ENCODE measurements at places on chromosomes 6 and 20.
A peak's percentile ranks its signal among the peaks of the same experiment; 100 is the strongest.

DNA sequence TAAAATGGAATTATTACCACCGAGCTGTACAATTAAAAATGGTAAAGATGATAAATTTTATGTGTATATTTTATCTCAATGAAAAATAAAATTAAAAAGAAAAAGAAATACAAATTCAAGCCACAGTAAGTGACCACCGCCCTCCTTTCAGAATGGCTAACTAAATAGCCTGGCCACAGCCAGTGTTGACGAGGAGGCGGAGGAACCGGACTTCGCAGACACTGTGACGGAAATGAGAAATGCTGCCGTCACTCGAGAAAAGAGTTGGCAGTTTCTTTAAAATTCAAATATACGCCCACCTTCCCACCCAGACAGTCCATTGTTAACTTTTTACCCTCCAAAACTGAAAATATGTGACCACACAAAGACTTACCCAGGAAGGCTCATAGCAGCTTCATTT is 50.0 kb downstream of the FOXF2 start:
- DNase-seq: no peak

- no peak for DNase-seq
Observed at GRCh38 chr6:140083375-140083774, 708.9 kb upstream of the CITED2 start.

DNA sequence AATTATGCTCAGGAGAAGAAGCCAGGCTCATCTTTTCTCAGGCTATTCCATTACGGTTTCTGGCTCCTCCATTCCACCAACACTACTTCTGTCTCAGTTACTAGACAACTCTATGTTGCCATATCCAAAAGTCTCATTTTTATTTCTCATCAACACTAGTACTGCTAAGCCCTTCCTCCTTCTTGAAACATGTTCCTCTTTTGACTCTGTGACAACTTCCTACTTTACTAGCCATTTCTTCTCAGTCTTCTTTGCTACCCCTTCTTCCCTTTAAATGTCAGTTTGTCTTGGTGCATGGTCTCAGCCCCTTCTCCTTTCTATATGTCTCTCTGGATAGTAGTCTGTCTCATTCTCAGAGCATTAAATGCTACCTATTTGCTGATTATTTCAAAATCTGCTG is 7.1 kb upstream of the ADGRG6 start:
- no peak for DNase-seq

- DNase-seq: no peak
Observed at GRCh38 chr6:130223508-130223907, 757 bp upstream of the SAMD3 start.

- no peak for DNase-seq
Observed at GRCh38 chr20:62780204-62780603, 16.1 kb upstream of the MRGBP start.

GRCh38 chr6:157106487-157106886 is 216.8 kb downstream of the TMEM242 start:
- peak; percentile 74 for DNase-seq

- DNase-seq: no peak
Observed at GRCh38 chr6:15285682-15286294, 39.9 kb downstream of the JARID2 start.

- no peak for DNase-seq
Observed at GRCh38 chr6:40075056-40075590, 140.9 kb upstream of the MOCS1 start.

DNA sequence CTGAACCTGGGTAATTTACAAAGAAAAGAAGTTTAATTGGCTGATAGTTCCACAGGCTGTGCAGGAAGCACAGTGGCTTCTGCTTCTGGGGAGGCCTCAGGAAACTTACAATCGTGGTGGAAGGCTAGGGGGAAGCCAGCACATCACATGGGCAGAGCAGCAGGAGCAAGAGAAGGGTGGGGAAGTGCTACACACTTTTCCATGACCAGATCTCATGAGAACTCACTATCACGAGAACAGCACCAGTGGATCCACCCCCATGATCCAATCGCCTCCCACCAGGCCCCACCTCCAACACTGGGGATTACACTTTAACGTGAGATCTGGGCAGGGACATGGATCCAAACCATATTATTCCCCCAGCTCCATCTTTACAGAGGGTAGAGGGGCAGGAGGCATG is 166.4 kb downstream of the NFATC2 start:
- DNase-seq: no peak

- DNase-seq: no peak
Observed at GRCh38 chr6:121389419-121389818, 46.0 kb upstream of the GJA1 start.

GRCh38 chr6:11785415-11785773 is 6.8 kb upstream of the ADTRP start:
- DNase-seq: no peak

- DNase-seq: peak; percentile 71
Observed at GRCh38 chr6:170516783-170517616, 36.1 kb downstream of the PSMB1 start.

DNA sequence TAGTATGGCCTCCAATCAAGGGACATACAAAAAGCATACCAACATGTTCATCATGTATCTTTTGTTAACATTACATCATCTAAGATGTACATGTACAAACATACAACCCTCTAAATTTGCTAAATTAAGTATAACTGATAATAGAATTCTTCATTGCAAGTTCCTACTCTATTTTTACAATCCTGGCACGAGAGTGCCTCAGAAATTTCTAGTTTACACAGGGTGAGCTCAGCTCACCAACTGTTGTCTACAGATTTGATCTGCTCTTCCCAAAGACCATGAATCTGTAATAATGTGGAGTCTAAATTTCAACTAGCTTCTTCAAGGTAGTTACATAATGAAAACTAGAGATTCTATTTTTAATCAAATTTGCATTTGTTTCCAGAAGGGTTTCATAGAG is 179.7 kb downstream of the HIVEP2 start:
- no peak for DNase-seq

DNA sequence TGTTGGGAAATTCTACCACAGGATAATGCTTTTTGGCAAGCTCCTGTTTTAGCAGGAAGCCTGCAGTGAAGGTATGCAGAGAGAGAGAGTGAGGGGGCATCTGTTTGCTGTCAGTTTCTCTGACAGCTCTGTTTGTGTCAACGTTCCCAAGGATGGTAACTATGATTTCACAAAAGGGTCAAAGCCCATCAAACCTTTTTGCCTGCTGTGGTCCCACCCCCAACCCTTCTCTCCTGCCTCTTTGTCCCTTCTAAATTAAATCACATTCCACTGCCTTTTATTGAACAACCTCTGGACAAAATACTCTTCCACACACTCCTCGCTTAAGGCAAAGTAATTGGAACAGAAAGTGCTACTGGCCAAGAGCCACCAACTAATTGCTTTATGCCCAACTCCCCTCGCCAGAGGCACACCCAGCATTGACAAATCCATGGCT is 128.3 kb downstream of the TSHZ2 start:
- DNase-seq: no peak

DNA sequence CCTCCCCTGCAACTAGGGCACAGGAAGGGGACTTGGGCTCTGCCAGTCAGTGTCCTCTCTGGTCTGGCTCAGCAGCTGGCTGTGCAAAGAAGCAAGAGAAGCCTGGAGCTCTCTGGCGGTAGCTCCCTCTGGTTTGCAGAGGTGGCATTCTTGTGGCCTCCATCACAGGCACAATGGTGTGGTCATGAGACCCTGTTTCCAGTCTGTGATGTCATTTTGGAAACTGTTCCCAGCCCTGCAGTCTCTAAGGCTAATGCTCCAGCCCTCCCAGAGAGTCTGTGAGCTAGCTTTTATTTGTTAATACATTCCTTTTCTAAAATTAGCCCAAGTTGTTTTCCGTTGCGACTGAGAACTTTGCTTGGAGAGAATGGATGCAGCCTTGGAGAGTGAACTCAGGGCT is 69.5 kb upstream of the FOXQ1 start:
- DNase-seq: peak; percentile 10

DNA sequence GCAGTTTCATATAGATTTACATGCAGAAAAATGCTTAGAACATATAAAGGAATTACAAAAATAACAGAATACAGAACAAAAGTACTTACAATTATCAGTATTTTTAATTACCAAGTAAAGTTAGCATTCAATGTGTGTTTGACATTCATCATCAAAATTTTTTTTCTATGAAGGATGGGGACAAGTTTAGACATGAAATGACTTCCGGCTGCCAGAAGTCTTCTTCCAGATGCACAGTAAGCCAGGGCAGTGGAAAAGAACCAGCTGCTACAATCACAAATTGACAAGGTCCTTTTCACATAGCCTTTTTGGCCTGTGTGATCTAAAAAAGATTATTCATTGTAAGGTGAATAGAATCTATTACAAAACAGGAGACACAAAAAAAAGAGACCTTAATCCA is 73.8 kb downstream of the HUS1B start:
- DNase-seq: no peak

GRCh38 chr6:81241126-81242041 is 511.1 kb downstream of the TENT5A start:
- DNase-seq: no peak

DNA sequence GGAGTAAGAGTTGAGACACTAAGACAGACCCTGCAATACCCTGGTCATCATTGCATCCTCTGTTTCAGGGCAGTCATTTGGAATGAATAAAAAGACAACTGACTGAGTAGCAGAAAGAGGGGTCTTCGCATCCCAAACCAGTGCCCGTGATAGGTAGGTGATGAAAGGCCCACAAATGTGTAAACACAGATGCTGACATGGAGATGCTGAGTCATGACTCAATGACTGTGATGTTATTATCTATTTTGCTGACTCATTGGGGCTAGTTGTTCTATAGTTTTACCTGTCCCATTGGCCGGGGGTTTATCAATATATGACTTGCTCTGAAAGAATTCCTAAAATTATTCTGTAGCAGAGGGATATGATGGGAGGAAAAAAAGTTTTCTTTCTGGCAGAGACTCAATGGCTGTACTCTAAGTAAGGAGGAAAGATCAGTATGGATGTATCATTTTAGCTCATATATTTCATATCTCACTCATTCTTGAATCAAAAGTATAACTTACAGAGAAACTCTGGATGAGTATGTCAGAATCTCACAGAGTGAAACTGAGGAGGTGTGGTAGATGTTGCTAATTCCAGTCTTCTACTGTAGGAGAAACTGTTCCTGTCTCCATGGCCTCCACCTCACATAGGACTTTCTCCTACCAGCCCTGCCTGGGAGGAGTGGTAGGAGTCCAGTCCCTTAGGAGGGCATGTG is 119.9 kb upstream of the PREP start:
- peak; percentile 12 for DNase-seq

DNA sequence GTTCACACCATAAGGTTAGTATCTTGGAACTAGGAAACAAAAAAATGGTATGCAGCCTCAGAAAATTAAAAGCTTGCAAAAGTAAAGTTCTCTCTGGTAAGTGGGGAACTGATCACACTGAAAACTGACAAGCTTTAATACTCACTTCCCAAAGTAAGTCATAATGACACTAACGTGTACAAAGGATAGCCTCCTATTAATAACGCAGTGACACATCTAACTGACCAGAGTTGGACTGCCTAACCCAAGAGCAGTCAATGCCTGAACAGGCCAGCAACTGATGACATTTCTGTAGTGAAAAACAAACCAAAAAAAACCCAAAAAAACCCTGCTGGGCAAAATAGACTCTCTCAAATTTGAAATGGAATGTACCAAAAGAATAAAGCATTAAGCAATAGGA is 30.7 kb downstream of the CHD6 start:
- no peak for DNase-seq

DNA sequence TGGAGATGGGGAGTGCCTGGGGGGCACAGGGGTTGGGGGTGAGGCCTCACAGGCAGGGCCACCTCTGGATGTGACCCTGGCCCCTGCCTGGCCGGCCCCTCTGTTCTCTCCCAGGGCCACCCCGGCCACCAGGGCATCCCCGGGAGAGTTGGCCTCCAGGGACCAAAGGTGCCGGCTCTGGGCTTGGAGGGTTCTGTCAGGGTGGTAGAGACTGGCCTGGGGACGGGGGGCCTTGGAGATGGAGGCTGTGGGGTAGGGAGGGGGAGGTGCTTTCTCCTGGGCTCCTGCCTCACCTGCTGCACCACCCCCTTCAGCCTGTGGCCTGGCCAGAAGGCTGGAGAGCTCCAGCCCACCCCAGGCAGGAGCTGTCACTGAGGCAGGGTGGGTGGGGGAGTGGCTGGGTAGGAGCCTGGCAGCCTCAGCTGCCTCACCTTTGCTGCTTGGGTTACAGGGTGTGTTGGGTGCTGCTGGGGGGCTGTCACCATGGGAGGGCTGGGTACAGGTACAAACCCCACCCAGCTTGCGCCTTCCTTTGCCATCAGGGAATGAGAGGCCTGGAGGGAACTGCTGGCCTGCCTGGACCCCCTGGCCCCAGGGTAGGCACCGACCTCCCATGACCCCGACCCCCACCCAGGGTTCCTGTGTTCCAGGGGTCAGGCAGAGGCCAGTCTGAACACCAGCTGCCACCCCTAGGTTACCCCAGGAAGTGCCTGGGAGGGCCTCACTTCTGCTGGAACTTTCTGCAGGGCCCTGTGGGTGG is 32.7 kb downstream of the COL20A1 start:
- DNase-seq: no peak

- no peak for DNase-seq
Observed at GRCh38 chr20:50655311-50655880, 35.9 kb downstream of the RIPOR3 start.

DNA sequence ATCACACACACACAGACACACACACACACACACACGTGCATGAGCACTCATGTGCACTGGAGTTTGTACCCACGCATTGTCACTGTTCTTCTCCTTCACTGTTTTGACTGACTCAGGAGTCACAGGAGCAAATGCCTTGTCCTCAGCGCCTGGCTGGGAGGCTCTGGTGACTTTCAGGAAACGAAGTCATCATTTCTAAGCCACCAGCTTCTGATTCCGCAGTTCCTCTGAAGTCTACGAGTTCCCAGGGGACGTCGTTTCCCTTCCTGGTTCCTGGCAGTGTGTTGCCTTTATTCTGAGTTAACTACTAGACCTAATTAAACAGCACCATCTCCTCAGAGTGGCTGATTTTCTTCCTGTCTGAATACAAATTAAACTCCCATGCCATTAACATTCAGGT is 82.2 kb upstream of the PMEPA1 start:
- DNase-seq: no peak

DNA sequence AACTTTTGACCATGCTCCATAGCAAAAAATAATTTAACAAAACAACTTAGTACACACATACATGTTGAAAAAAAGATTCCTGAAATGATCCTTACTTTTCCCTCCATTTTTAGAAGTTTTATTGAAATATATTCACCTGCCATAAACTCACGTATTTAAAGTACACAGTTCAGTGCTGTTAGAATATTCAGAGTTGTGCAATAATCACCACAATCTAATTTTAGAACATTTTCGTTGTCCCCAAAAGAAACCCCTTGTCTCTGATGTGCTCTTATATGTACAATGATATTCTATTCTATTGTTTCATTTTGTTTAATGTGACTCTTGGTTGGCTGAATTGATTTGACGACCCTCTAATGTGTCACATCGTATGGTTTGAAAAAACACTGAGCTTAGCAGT is 15.9 kb downstream of the ROS1 start:
- DNase-seq: no peak

GRCh38 chr6:150403458-150404246 is 34.8 kb downstream of the IYD start:
- DNase-seq: peak; percentile 98

GRCh38 chr6:93139408-93140081 is 279.8 kb downstream of the EPHA7 start:
- no peak for DNase-seq

Measured in brain microvascular endothelial cell (primary cell).